D721Med (cell line): ENCODE measurements at places on chromosomes 3 and 15.

- DNase-seq, result no peak
Observed at GRCh38 chr3:131223373-131224289, 157.9 kb upstream of the NUDT16 start.

- no peak for DNase-seq
Observed at GRCh38 chr15:52255935-52256334, 39.7 kb downstream of the MYO5C start.

- no peak for DNase-seq
Observed at GRCh38 chr3:71067977-71068654, 515.4 kb downstream of the FOXP1 start.

- DNase-seq, result no peak
Observed at GRCh38 chr3:65636326-65636725, 402.4 kb downstream of the MAGI1 start.

DNA sequence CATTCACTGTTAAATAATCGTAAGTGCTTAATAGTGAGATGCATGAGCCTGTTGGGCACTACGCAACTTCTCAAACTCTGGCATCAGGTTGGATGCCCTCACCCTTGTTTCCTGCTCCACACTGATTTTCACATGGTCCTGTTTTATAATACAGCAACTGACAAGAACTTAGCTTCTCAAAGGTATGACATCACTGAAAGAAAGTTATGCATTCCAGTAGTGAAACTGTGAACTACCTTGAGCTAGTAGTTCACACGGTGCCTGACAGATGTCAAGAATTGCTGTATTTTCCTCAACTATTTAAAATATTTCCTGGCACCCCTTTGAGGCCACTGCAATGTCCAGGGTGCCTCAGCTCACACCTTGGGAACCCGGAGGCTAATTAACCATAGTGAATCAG, 327.5 kb downstream of the RORA start:
- DNase-seq, result no peak

- DNase-seq, result no peak
Observed at GRCh38 chr3:131883711-131884407, 151.0 kb downstream of the CPNE4 start.

DNA sequence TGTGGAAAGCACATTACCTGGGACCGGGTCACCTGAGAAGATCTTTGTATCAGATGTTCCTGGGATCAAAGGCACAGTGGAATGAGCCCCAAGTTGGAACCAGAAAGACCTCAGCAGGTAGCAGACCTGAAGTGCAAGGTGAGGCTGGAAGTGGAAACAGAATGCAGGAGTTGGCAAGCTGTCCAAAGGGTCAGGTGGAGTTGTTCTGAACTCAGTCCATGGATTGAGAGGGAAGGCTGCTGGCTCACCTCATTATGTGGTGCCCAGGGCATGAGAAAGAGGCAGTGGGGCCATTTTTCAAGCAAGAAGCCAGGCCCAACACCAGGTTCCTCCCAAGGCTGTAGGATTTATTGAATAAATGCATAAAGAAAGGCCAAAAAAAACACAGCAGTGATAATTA, 49.3 kb downstream of the TMEM266 start:
- no peak for DNase-seq

DNA sequence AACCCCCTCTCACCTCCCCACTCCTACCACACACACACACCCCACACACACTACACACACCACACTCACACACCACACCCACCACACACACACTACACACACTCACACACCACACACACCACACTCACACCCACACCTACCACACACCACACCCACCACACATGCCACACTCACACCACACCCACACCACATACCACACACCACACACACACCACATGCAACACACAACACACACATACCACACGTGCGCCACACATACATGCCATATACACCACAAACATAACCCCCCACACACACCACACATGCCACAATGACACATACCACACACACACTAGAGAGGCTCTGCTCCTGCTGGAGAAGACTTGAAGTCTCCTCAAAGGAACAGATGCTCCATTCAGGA, 5.9 kb upstream of the ITPKA start:
- DNase-seq, result no peak

DNA sequence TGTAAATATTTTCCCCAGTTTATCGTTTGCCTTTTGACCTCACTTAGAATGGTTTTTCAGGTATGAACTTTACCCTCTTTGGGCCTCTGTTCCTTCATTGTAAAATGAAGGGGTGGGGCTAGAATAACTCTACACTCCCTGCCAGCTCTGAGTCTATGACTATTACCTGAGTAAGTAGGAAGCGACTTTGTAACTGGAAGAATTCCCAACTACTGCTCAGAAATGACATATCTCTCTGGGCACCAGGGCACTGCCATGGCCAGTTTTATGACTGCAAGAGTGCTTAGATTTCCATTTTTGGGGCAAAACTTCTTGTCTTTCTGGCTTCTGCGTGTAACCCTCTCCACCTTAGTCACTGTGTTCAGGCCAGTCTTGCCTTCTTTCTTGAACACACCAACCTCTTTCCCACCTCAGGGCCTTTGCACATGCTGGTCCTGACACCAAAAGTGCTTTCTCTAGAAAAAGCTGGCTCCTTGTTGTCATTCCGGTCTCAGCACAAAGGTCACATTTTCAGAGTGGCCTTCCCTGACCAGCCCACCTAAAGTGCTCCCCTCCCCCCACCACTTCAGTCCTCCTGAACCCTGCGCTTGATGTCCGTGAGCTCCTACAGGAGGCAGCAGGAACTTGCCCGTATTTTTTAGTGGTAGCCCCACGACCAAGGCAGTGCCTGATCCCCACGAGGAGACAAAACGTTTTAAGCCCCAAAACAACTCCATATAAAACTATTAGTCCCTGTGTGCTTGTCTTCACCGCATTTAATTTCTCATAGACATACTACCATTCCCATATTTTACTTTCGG, 25.6 kb downstream of the CDCP1 start:
- no peak for DNase-seq

DNA sequence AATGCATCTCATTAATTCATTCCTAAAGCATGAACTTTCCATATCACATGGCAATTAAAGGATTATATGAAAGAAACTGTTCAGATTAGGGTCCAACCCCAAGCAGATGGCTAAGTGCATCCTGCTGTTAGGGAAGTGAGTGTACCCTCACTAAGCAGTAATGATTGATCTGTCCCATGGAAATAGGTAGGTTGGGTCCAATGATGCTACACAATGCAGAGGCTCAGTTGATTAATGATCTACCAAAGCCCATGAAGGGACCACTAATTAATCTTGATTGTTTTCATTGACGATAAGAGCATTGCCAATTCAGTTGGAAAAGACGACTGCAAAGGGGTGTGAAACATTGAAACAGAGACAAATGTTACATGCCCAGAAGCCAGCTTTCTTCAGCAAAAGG, 194.5 kb upstream of the LRTM1 start:
- DNase-seq, result no peak

- DNase-seq, result no peak
Observed at GRCh38 chr3:30733209-30733608, 126.8 kb downstream of the TGFBR2 start.

- DNase-seq, result no peak
Observed at GRCh38 chr3:152261329-152261728, 7.4 kb upstream of the MBNL1 start.

- DNase-seq, result no peak
Observed at GRCh38 chr3:170703121-170703588, 117.3 kb upstream of the SLC7A14 start.

GRCh38 chr3:46960081-46960701, 16.4 kb downstream of the CCDC12 start:
- no peak for DNase-seq
